ENCODE measurements at places on chromosomes 1 and 21.
A peak's percentile ranks its signal among the peaks of the same experiment; 100 is the strongest.

DNA sequence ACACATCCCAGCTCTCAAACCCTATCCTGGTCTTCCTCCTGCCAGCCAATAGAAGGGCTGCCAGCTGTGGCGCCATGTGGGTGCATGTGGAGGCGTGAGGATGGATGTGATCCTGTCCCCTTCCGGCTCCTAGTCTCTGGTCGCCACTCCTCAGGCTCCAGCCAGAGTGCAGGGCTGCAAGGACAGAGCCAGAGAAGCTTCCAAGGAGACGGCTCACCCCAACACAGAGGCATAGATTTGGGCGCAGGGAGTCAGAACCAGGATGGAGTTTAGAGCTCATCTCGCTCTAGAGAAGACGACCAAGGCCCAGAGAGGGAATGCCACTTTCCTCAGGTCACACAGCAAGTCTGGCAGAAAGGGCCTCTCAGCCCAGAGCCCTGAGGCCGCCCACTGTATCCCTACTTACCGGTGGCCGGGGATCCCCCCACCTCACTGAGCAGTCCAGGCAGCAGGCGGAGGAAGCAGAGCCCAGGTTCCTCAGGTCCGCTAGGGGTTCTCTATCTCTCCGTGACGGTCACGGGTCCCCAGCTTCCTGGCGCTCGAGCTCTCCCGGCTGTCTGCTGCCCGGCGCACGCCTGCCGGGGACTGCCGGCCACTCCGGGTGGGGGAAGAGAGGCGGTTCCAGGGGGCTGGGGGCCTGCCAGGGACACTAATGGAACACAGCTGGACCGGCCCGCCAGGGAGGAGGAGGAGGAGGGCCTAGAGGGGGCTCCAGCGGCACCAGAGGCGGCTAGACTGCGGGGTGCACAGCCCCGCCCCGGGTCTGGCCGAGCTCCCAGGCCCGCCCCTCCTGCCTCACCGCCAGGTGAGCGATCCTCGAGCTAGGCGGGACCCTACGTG is at the start of gene COL16A1:
Gene COL16A1 (minus strand): TSS at position 587 of the 840 bp plus-strand sequence. CDS start 1,824 bp downstream, outside the sequence.
- no peak for DNase-seq

GRCh38 chr1:228077565-228078330 is 4.8 kb upstream of the ARF1 start:
- DNase-seq = no peak

GRCh38 chr1:114081437-114082303 is 72.0 kb downstream of the SYT6 start:
- DNase-seq = no peak

DNA sequence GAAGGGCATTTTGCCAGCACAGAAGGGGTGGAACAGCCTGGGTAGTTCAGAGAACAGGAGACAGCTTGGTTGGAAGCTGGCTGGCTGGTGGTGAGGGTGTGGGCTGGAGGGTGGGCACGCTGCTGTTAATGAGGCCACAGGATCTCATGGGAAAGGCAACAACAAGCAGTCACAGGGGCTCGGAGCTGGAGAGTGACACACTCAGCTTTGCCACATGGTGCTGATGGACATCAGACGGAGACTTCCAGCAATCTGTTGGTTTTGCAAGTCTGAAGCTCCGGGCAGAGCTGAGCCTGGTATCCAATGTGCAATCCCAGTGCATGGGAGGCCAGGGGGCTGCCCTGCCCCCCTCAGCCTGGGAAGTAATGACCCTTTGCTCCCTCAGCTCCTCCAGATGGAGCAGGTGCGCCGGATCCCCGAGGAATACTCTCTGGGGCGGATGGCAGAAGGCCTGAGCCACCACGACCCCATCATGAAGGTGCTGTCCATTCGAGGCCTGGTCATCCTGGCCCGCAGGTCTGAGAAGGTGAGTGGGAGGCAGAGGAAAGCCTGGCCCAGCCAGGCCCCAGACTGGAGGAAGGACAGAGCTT is 15.6 kb upstream of the TTC4 start:
- no peak for DNase-seq

DNA sequence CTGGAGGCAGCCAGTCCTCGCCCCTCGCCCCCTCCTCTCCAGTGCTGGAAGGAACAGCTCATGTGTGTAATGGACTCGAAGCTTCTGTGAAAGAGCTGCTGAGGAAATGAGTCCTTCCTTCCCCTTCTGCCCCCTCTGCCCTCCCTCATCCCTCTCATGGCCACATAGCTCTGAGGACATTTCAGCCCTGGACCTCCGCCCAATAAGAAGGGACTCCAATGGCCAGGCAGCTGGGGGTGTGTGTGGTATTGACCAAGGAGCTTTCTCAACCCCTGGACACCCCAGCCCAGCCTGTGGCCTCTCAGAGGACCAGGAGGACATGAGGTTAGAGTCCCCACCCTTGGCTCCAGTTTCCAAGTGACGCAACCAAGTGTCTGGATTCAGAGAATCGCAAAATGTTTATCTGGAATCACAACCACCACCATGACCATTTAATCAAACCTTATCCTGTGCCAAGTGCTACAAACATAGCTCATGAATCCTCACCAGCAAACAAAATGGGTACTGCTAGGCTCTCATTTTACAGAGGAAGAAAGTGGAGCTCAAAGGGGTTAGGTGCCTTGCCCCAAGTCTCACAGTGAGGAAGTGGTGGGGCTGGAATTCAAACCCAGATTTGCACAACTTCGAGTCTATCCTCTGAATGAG is 47.8 kb upstream of the ECE1 start:
- no peak for DNase-seq

DNA sequence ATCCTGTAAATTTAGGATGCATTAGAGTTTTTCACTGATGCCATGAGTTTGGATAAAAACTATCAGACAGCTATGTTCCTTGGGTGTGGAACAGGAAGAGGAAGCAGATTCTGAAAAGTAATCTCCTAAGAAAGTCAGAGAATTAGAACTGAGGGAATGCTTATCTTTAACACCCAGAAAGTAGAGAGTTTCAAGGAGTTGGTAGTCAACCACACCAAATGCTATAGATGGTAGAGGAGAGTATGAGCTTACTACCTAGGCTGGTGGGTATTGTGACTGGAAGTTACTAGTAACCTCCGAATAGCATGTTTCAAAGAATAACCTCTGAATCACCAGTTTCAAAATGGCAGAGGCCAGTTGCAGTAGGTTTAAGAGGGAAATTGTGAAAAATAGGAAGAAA is 288.0 kb downstream of the HMCN1 start:
- DNase-seq = no peak

DNA sequence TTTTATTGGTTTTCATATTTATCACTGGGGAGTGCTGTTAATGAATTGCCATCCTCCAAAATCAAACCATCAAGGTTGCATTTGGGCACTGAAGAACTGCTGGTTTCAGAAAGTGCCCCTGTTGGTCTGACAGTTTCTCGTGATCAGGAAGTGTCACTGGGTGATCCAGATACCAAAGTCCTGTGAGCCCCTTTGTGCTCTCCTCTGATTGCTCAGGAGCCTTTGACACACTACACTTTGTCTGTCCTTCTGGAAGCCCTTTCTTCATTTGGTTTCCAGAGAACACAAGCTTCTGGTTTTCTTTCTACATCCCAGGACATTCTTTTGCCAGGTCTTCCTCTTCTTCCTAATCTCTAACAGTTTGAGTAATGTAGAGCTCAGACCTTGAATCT is 165.8 kb upstream of the PROX1 start:
- DNase-seq = no peak

GRCh38 chr21:36354918-36355680 is 30.1 kb upstream of the CHAF1B start:
- no peak for DNase-seq

- DNase-seq = no peak
These were observed 11.5 kb downstream of the MOV10 start for GRCh38 chr1:112685913-112686312.

GRCh38 chr1:44377925-44378784 is 23.1 kb upstream of the ERI3 start:
- DNase-seq = peak; percentile 53

- DNase-seq = no peak
These were observed 122.0 kb downstream of the CLIC6 start for GRCh38 chr21:34790834-34791233.

- no peak for DNase-seq
These were observed 28.1 kb downstream of the MDM4 start for GRCh38 chr1:204544321-204544720.

DNA sequence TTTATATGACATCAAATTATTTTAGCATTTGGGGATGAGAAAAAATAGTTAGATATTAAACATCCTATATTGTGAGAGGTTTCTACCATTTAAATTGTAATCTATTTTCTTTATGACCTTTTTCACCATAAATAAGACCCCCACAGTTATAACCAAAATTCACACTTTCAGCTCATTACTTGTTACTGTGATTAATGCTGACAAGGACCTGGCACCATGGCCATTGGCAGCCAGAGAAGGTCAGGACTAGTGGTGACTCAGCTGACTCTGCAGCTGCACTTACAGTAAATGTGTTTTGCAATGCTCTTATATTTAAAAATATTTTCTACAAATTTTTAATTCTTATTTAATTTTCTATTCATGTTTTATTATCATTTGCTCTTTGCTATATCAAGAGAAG is 133.3 kb upstream of the C1orf105 start:
- no peak for DNase-seq

DNA sequence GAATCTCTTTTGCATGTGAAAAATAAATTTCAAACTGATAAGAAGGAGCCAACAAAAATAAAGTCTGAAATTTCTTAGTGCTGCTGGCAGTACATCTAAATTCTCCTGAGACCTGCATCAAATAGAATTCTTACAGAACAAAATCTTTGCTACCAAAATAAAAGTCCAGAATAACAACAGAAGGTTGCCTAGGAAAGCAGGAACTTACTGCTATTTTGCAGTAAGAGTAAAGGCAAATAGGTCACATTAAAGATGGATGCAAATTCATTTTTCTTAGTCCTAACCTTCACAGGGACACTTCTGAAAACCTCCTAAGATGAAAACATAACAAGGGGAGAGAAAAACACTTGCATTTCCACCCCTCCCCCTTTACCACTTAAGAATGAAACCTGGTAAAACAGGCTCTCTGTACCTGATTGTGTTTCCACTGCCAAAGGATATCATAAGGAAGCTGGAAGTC is 59.0 kb downstream of the RUSC1 start:
- DNase-seq = no peak

GRCh38 chr1:30686236-30686935 is 37.0 kb downstream of the MATN1 start:
- DNase-seq = no peak

DNA sequence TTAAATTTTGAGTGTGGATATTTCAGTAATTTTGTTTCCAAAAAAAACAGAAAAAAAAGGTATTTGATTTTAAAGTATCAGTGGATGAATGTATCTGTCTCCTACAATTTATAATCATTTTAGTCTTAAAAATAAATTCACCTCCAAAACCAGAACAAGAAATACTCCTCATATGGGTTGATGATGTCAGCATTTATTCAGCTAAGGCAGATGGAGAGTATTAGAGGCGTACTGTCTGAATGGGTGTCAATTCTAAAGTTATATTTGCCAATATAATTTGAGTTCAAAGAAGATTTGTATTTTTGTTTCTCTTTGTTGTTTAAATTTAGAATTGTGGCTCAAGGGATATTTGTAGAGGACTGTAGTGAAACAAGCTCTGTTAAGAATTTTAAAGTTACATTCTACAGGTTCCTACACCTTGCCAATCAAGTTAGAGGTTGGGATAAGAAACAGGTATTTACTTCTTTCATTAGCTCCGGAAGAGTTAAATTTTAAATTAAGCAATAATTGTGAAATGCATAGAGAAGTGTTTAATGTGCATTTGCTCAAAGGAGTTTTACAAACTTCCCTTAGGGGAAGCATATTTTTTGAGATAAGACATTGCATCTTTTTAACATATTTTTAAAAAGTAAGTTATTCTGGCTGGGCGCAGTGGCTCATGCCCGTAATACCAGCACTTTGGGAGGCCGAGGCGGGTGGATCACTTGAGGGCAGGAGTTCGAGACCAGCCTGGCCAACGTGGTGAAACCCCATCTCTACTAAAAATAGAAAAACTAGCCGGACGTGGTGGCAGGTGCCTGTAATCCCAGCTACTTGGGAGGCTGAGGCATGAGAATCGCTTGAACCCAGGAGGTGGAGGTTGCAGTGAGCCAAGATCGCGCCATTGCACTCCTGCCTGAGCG is 1.2 kb downstream of the PLA2G4A start:
- no peak for DNase-seq

DNA sequence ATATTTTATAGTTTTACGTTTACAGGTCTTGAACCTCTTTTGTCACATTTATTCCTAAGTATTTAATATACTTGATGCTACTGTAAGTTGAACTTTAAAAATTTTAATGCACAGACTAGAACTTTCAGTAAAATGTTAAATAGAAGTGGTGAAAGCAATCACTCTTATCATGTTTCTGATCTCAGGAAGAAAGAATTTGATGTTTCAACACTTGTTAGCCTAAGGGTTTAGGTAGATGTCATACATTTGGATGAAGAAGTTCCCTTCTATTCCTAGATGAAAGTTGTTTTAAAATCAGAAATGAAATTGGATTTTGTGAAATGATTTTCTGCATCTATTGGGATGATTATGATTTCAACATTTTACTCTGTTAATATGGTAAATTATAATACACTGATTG is 63.6 kb upstream of the TTLL7 start:
- no peak for DNase-seq

All from neural crest cell (in vitro differentiated cells).